Calu3 (cell line): ENCODE measurements at places on chromosomes 1 and 21. TPM values are rescaled to one million over a fixed set of nuclear protein-coding genes. Genes with fewer than 3 reads are reported as not detected.

DNA sequence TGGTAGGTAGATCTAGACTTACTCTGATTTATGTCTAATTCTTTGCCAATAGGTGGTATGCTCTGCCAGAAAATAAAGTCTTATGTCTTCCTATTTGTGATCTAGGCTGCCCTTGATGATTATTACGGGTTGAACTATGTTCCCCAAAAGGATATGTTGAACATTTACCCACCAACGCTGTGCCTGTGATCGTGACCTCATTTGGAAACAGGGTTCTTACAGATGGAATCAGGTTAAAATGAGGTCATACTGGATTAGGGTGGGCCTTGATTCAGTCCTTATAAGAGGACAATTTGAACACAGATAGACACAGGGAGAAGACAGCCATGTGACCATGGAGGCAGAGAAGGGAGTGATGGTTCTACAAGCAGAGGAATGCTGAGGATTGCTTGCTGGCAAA lies 95.1 kb upstream of the BCAR3 start:
- H3K27me3 ChIP-seq, result no peaks in the 10 kb centered on the region
- H3K27ac ChIP-seq, result no peak overlapping the region
- peaks cover 4% of the 10 kb centered on the region for H3K36me3 ChIP-seq
- no peak overlapping the region for H3K4me3 ChIP-seq
- peaks cover 28% of the 10 kb centered on the region for H3K4me1 ChIP-seq

The SH2D2A gene
- 2.9 and 3.1 TPM in 2 replicates for total RNA-seq

The TRIM62 gene
- total RNA-seq, result 6.9 and 8.8 TPM in 2 replicates

GRCh38 chr1:63813829-63814277 lies 40.0 kb downstream of the ROR1 start:
- peaks cover 91% of the 10 kb centered on the region for H3K4me1 ChIP-seq
- no peak for DNase-seq
- no peak overlapping the region for H3K4me3 ChIP-seq
- H3K27ac ChIP-seq, result no peak overlapping the region

DNA sequence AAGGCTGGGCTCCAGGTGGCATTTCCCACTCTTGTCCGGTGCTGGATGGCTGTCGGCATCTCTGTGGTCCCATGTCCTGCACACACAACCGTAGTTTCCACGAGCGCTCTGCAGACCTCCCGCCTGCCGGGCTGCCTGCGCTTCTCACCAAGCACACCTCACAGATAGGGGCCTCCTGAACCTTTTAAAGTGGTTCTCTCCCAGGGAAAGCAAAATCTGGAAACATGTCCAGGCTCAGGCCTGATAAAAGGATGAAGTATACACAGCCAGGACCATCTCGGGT lies 46.2 kb downstream of the CAPN9 start:
- no peaks in the 10 kb centered on the region for H3K36me3 ChIP-seq
- H3K4me3 ChIP-seq, result no peak overlapping the region
- DNase-seq, result no peak

GRCh38 chr1:111569913-111570312 lies 49.7 kb upstream of the RAP1A start:
- H3K27ac ChIP-seq, result no peak overlapping the region
- no peak for DNase-seq
- H3K4me1 ChIP-seq, result no peaks in the 10 kb centered on the region
- no peaks in the 10 kb centered on the region for H3K27me3 ChIP-seq

- no peak for DNase-seq
- no peaks in the 10 kb centered on the region for H3K27me3 ChIP-seq
- no peak overlapping the region for H3K27ac ChIP-seq
- H3K4me3 ChIP-seq, result no peak overlapping the region
These were observed 118.6 kb downstream of the NR5A2 start for GRCh38 chr1:200146100-200146499.

DNA sequence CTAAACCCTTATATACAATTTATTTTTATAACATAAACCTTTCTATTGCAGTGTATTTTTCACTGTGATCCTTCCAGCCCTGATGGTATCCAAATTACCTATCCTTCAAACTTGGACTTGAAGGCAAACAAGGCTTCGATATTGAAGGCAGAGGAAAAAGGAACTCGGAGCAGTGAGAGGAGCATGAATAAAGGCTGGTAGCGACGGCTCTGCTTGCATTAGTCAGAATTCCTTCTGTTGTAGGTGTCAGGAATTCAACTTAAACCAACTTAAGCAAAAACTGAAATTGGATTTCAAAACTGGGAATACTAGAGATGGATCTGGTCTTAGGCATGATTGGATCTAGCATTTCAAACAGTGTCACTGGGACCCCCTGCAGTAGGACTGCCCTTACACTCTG lies 17.8 kb upstream of the SSX2IP start:
- H3K27ac ChIP-seq, result no peak overlapping the region
- H3K27me3 ChIP-seq, result no peaks in the 10 kb centered on the region
- H3K4me3 ChIP-seq, result no peak overlapping the region
- H3K4me1 ChIP-seq, result no peaks in the 10 kb centered on the region
- H3K36me3 ChIP-seq, result no peaks in the 10 kb centered on the region

DNA sequence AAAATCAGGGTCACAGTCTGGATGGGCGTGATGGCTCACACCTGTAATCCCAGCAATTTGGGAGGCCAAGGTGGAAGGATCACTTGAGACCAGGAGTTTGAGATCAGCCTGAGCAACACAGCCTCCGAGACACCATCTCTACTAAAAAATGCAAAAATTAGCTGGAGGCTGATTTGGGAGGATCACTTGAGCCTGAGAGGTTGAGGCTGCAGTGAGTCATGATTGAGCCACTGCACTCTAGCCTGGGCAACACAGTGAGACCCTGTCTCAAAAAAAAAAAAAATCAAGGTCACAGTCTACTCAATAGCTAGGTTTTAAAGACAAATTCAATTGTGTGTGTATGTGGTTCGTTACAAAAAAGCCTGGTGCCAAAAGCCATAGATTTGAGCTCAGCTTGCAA lies 34.4 kb downstream of the TRIM67 start:
- peaks cover 16% of the 10 kb centered on the region for H3K27me3 ChIP-seq
- no peak for DNase-seq
- peaks cover 35% of the 10 kb centered on the region for H3K4me1 ChIP-seq

- H3K4me3 ChIP-seq, result no peak overlapping the region
- H3K27me3 ChIP-seq, result no peaks in the 10 kb centered on the region
- DNase-seq, result no peak
- no peaks in the 10 kb centered on the region for H3K36me3 ChIP-seq
These were observed 1.6 kb downstream of the C1orf141 start for GRCh38 chr1:67133177-67133576.

GRCh38 chr1:86750076-86750475 lies 45.7 kb downstream of the SH3GLB1 start:
- no peak for DNase-seq
- no peak overlapping the region for H3K4me3 ChIP-seq
- H3K36me3 ChIP-seq, result peaks cover 4% of the 10 kb centered on the region
- H3K27me3 ChIP-seq, result no peaks in the 10 kb centered on the region

DNA sequence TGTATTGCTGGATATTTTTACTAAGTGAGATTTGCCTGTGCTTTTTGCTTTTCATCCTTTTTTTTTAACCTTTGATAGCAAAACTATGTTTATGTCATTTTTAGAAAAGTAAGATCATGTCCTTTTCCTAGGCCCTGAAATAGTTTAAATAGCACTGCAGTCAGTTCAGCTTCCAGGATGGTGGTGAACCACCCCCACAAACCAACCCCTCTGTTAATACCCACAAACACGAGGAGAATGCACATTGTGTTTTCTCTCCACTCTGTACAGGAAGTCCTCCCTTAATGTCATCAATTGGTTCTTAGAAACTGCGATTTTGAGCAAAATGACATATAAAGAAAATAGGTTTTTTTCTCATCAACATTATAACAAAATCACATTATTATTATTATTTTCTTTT lies 117.7 kb upstream of the DSCAM start:
- no peaks in the 10 kb centered on the region for H3K27me3 ChIP-seq
- DNase-seq, result no peak
- no peaks in the 10 kb centered on the region for H3K4me1 ChIP-seq
- no peaks in the 10 kb centered on the region for H3K36me3 ChIP-seq

DNA sequence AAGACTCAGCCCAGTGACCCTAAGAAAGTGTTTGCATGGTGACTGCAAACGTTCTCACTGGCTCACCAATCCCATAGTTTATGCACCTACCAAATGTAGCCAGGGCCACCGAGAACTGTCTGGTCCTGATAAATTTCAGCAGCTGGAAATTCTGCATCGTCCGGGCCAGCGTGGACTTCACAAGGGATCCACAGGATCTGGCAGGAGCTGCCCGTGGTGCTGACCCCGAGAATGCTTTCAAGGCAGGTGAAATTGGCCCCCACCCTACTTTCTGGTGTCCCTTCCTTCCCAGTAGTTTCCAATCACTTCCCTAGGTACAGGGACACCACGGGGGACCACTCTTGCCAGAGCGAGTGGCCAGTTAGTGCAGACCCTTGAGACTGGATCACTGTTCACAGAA lies 26.2 kb downstream of the UBASH3A start:
- no peak overlapping the region for H3K27ac ChIP-seq
- no peak for DNase-seq
- peaks cover 16% of the 10 kb centered on the region for H3K4me1 ChIP-seq
- peaks cover 15% of the 10 kb centered on the region for H3K27me3 ChIP-seq
- no peak overlapping the region for H3K4me3 ChIP-seq

The RGS21 gene
- not detected in 2 replicates for total RNA-seq

DNA sequence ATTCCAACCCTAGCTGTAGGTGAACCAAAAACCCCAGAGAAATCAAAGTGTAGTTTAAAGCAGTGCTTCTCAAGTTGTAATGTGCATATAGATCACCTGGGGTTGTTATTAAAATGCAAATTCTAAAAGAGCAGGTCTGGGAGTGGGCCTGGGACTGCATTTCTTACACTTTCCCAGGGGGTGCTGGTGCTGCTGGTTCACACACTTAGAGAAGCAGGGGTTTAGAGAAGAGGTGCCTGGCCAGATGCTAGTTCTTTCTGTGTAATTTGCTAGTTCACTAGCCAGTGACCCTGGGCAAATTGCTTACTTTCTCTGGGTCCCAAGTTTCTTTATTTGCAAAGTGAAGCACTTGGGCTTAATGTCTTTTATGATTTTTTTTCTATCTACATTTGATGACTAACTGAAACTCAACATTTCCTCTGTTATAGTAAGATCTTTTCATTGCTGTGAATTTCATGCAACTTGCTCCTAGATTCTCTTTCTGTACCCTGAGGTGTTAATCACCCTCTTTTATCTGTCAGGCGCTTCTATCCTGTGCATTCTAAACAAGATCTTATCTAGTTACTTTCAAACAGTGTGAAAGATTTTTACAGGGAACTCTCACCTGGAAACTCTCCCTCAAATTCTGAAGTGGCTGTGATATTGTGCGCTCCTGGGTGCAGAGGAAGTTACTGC lies 141.9 kb upstream of the UBE2U start:
- H3K27ac ChIP-seq, result no peak overlapping the region
- peaks cover 11% of the 10 kb centered on the region for H3K4me1 ChIP-seq
- H3K36me3 ChIP-seq, result peaks cover 5% of the 10 kb centered on the region
- H3K27me3 ChIP-seq, result no peaks in the 10 kb centered on the region

- no peak overlapping the region for H3K27ac ChIP-seq
- no peak overlapping the region for H3K4me3 ChIP-seq
- no peaks in the 10 kb centered on the region for H3K4me1 ChIP-seq
- H3K36me3 ChIP-seq, result no peaks in the 10 kb centered on the region
These were observed 197.9 kb downstream of the NCAM2 start for GRCh38 chr21:21196087-21196486.

- no peak for DNase-seq
- no peak overlapping the region for H3K4me3 ChIP-seq
- H3K4me1 ChIP-seq, result no peaks in the 10 kb centered on the region
- H3K36me3 ChIP-seq, result no peaks in the 10 kb centered on the region
- no peak overlapping the region for H3K27ac ChIP-seq
These were observed 44.1 kb upstream of the WLS start for GRCh38 chr1:68276448-68276847.

- H3K27me3 ChIP-seq, result no peaks in the 10 kb centered on the region
- no peak overlapping the region for H3K4me3 ChIP-seq
- no peak overlapping the region for H3K27ac ChIP-seq
- H3K36me3 ChIP-seq, result peaks cover 44% of the 10 kb centered on the region
- peaks cover 35% of the 10 kb centered on the region for H3K4me1 ChIP-seq
These were observed 29.9 kb upstream of the SNX27 start for GRCh38 chr1:151581921-151582320.

- no peaks in the 10 kb centered on the region for H3K4me1 ChIP-seq
- H3K36me3 ChIP-seq, result peaks cover 10% of the 10 kb centered on the region
- peaks cover 62% of the 10 kb centered on the region for H3K27me3 ChIP-seq
- H3K27ac ChIP-seq, result no peak overlapping the region
- no peak overlapping the region for H3K4me3 ChIP-seq
These were observed 3.0 kb downstream of the GPR61 start for GRCh38 chr1:109542657-109543056.

- H3K4me3 ChIP-seq, result no peak overlapping the region
- no peak overlapping the region for H3K27ac ChIP-seq
- no peaks in the 10 kb centered on the region for H3K27me3 ChIP-seq
- DNase-seq, result no peak
- peaks cover 49% of the 10 kb centered on the region for H3K36me3 ChIP-seq
- no peaks in the 10 kb centered on the region for H3K4me1 ChIP-seq
These were observed 21.7 kb downstream of the GLRX2 start for GRCh38 chr1:193083365-193084088.

The TMOD4 gene
- total RNA-seq, result 1.6 and 2.1 TPM in 2 replicates

The CDA gene
- 7.4 and 9.0 TPM in 2 replicates for total RNA-seq

The KCNAB2 gene
- total RNA-seq, result 3.6 and 4.7 TPM in 2 replicates

The LCE1C gene
- total RNA-seq, result not detected in 2 replicates

GRCh38 chr1:92505015-92505692 lies 18.4 kb upstream of the GFI1 start:
- H3K4me3 ChIP-seq, result no peak overlapping the region
- no peaks in the 10 kb centered on the region for H3K27me3 ChIP-seq
- no peak for DNase-seq
- H3K36me3 ChIP-seq, result no peaks in the 10 kb centered on the region
- no peak overlapping the region for H3K27ac ChIP-seq
- H3K4me1 ChIP-seq, result peaks cover 13% of the 10 kb centered on the region

DNA sequence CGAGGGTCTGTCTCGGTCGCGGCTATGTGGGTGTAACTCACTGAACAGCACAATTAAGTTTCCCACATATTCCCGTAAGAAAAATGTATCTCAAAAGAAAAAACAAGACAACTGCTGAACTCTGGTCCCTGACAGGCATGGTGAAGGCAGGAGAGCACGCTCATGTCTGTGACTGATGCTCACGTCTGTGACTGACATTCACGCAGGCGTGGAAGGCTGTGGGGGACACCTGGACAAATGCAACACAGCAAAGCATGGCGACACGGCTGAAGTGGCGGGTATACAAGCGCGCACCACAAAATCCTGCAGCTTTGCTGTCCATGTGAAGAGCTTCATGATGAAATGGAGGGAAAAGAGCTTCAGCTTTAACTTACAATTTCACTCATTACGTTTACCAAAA lies 6.0 kb downstream of the PTTG1IP start:
- peaks cover 23% of the 10 kb centered on the region for H3K36me3 ChIP-seq
- H3K4me3 ChIP-seq, result no peak overlapping the region
- H3K4me1 ChIP-seq, result peaks cover 51% of the 10 kb centered on the region
- H3K27ac ChIP-seq, result no peak overlapping the region
- no peak for DNase-seq
- no peaks in the 10 kb centered on the region for H3K27me3 ChIP-seq

GRCh38 chr1:55441489-55441888 lies 226.3 kb upstream of the USP24 start:
- no peak overlapping the region for H3K4me3 ChIP-seq
- H3K36me3 ChIP-seq, result no peaks in the 10 kb centered on the region
- no peak for DNase-seq
- no peaks in the 10 kb centered on the region for H3K27me3 ChIP-seq
